ENCODE measurements at places on chromosomes 2 and 18. TPM values are rescaled to one million over a fixed set of nuclear protein-coding genes. Genes with fewer than 3 reads are reported as not detected.

The GPR45 gene
- total RNA-seq: not detected

The PTPRM gene
- total RNA-seq: 3.1 TPM

The KLHL41 gene
- total RNA-seq: 0.12 TPM

The SCN1A gene
- not detected for total RNA-seq

The CAVIN2 gene
- total RNA-seq: not detected

The POTEC gene
- total RNA-seq: not detected

The NOSTRIN gene
- total RNA-seq: not detected

The DSG1 gene
- total RNA-seq: not detected

The RNF152 gene
- 0.09 TPM for total RNA-seq

The TGFA gene
- total RNA-seq: not detected

The PIK3C3 gene
- 49.0 TPM for total RNA-seq

The ALLC gene
- total RNA-seq: not detected

The ANKRD36 gene
- total RNA-seq: 85.4 TPM

The NFATC1 gene
- total RNA-seq: 25.7 TPM

The CNNM3 gene
- 30.5 TPM for total RNA-seq
